ENCODE measurements at places on chromosomes 5 and 9.

DNA sequence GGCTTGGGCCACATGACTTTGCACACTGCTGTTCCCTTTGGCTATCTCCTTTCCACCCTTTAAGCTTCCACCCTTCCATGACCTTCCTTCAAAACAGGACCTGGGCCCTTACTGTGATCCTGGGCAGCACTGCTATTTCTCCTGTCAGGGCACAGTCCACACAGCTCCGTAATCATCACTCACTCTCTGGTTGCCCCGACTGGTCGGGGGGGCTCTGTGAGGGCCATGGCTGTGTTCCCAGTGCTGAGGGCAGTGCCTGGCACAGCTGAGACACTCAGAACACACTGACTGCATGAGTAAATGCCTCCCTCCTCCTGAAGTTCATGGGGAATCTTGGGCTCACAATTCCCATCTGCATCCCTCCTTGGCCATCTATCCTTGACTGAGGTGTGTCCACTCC lies 12.2 kb downstream of the TRAF1 start:
- no peak for DNase-seq

DNA sequence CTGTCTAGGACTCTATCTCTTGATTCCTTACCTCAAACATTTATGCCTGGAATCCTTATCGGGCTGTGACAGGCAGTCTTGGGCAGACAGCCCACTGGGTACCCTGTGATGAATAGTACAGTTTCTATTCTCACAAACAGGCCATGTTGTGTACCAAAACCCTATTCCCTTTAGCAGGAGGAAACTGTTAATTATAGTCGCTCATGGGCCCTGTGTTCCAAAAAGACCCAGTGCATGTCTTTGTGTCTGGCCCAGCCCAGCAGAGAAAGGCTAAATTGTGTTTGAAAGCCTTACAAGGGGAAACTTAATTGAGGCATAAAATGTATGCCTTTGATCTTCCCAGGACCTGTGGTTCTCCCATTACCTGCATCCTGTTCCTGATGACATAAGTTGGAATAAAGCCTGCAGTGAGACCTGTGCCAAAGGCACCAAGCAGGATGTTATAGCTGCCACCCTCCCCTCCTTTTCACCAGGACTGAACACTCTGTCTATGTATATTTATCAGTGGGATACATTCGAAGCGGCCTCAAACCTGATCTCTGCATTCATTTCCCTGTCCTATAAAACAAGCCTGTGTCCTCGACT lies 43.3 kb downstream of the TLR4 start:
- DNase-seq, result no peak

DNA sequence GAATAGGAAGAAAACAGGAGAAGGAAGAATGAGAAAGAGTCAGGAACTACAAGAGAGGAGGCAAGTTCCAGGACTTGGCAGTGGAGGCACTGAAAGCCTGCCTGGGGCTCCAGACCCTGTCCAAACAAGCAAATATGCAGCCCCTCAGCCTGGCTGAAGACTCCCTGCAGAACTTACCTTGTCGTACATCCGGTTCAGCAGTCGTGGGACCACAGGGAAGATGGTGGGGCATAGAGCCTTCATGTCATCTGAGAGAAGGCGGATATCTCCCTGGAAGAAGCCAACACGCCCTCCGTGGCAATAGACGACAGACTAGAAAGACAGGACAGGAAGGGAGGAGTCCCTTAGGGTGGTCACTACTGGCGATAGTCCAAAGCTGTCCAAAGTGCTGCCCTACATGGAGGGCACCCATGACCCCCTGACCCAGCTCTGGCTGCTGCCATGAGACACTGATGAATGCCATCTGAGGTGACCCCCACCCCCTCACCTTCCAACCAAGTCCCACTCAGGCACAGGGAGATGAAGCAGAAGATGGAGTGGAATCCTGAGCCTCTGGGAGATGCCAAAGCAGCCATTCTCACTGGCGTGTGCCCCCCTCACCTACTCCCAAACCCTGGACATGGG lies 27.7 kb upstream of the MEIKIN start:
- no peak for DNase-seq

DNA sequence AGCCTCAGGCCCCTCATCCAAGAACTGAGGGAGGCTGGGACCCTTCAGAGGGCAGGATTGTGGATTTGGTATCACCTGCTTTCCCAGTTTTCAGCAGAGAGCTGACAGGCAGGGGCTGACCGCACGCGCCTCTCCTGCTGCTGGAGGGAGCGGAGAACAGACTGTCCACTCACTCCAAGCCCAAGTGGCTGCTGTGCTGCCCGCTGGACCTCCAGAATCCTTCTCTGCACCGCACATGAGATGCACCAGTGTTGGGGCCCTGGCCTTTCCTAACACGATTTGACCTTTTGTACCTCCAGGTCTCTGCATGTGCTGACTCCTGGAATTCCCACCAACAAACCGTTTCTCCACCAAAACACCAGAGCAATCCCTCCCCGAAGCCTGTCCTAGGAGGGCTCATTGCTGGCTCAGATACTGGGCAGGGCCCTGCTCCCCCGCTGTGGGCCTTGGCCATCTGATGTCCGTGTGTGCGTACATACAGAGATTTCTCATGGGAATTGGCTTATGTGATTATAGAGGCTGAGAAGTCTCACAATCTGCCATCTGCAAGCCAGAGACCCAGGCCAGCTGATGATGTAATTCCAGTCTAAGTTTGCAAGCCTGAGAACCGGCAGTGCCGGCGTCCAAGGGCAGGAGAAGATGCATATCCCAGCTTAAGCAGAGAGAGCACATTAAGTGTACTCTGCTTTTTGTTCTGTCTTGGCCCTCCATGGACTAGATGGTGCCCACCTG lies 141.7 kb downstream of the GADD45G start:
- no peak for DNase-seq

- peak; percentile 41 for DNase-seq
Observed at GRCh38 chr5:64210866-64211265, 45.2 kb downstream of the RNF180 start.

- DNase-seq, result no peak
Observed at GRCh38 chr5:78649861-78650496, 1.4 kb upstream of the LHFPL2 start.

DNA sequence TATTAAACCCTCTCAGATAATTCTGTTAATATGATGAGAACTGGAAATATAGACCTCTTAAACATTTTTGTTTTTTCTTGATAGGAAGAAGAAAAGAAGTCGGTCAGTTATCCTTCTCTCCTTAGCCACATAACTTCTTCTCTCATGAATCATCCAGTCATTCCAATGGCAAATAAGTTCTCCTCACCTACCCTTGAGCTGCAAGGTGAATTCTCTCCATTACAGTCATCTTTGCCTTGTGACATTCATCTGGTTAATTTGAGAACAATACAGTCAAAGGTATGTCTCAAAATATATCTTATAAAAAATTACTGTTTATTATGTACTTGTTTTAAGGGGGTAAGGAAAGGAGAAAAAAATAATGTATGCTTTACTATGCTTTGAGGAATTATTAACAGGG lies 165.3 kb downstream of the MAN2A1 start:
- DNase-seq, result peak; percentile 40

DNA sequence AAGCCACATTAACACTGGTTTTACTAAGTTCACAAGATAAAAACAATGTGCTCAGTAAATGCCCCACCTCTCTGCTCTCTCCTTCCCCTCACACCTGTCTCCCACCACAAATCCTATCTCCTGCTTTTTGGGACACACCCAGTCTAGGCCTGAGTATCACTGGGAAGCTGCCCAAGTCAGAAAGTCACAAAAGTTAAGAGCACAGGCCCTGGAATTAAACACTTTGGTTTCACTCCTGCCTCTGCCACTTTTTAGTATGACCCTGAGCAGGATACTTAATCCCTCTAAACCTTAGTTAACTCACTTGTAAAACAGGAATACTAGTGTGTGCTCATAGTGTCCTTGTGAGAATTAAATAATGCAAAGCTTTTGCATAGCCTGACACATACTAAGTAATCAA lies 11.3 kb downstream of the C5 start:
- no peak for DNase-seq

DNA sequence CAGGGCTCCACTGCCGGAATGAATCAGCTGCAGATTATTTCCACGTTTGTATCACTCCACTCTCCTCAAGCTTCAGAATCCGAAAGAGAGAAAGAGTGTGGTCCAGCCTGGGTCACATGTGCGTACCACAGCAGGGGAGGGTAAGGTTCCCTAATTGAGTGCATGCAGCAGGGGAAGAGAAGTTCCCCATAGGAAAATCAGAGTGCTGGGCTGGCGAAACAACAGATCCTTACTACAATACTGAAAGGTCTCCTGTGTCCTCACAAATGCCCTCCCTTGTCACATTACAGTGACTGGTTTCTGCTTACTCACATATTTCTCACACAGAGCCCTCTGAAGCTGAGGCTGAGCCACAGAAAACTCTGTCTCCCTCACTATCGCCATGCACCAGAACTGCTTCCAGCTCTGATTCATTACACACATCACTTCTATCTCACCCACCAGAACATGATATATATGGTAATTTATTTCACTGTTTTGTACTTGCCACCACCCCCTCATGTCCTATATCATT lies 532.2 kb upstream of the TUSC1 start:
- DNase-seq, result no peak

GRCh38 chr5:144427866-144428265 lies 257.2 kb downstream of the KCTD16 start:
- no peak for DNase-seq

All from NCI-H226 (cell line).